ENCODE measurements at places on chromosomes 13 and 19.

DNA sequence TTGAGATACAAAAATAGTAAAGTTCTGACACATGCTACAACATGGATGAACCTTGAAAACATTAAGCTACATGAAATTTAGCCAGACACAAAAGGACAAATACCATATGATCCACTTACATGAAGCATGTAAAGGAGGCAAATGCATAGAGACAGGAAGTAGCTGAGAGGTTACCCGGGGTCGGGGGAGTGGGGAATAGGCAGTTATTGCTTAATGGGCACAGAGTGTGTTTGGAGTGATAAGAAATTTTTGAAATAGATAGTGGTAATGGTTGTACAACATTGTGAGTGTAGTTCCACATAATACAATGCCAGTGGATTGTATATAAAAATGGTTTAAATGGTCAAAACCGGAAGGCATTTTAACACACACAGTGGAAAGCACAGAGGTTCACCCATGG lies 4.3 kb downstream of the N4BP2L1 start:
- DNase-seq: no peak

- no peak for DNase-seq
Observed at GRCh38 chr19:10720607-10721125, 2.8 kb downstream of the DNM2 start.

GRCh38 chr13:97139691-97140090 lies 82.4 kb upstream of the MBNL2 start:
- DNase-seq: no peak

DNA sequence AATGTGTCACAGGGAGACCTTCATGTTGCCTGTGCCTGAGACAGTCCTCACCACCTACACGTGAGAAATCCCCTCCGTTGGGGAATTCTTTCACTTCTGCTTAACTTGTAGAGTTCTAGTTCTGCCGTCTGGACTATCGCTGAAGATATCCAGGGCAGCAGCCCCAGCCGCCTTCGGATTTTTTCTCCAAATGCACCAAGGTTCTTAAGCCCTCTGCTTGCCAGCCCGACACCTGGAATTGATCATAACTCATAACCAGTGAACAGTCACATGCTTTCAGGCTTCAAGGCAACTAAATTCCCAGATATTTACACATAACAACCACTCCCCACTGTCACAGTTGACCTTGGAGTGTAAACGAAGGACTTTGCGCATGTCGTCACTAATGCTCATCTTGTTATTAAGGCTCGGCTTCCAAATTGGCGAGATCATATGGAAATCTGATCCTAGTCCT lies 114.4 kb downstream of the RAB20 start:
- DNase-seq: no peak

DNA sequence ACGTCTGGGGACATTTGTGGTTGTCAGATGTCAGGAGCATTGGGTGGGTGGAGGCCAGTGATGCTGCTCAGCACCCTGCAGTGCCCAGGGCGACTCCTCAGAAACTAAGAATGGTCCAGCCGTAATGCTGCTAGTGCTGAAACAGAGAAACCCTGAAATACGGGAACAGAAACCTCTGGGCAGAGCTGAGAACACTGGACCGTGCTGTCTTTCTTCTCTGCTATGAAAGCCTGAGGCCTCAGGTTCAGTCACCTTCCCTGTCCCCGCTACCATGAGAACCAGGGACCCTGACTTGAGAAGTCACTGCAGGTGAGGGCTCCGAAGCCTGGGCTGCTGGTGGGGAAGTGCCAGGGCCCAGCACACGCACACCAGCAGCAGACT lies 13.4 kb downstream of the CAPS start:
- DNase-seq: peak; percentile 64

DNA sequence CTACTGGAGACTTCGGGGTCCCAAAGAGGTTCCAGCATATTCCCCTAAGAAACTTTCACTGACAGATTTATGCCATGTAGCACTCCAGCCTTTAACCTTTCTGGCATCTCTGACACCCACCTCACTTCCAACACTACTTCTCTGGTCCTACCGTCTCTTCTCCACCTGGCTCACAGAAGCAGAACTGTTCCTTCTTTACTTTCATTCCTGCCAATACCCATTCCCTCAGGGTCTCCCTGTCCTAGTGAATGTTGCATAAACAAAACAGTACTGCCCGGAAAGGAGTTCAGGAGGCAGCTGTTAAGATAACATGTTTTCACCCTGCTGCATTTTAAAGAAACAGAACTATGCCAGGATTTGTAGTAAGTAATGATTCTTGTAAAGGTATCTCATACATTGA lies 136.0 kb upstream of the MIR17HG start:
- DNase-seq: no peak

DNA sequence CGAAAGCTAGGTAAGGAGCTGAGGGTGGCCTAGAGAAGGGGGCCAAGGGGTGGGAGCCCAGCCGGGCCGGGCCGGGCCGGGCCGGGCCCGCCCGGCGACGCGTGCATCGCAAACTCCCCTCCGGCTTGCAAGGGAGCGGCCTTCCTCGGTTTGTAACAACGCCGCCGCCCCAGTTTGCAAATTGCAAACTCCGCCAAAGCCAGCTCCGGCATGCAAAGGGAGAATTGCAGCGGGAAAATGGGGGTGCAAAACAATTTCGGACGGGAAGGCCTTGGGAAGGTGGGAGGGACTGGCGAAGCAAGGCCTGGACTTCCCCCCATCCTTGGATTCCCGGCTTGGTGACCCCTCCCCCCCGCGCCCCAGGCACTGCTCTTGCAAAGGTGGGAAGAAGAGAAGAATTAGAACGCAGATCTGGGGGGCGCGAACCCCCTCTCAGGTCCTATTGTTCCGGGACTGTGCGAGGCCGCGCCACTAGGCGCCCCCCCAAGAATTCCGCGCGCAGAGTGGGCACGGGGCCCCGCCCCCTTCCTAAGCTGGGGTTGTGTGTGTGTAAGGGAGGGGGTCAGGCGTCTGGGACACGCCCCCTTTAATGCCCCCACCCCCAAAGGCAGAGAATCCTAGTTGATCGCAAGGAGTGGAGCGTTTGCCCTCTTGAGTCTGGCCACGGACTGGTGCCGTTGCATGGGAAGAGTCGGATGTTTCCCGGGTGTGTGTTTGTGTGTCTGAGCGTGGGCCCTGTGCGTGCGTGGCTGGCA lies 926 bp downstream of the PRR12 start:
- DNase-seq: peak; percentile 70

DNA sequence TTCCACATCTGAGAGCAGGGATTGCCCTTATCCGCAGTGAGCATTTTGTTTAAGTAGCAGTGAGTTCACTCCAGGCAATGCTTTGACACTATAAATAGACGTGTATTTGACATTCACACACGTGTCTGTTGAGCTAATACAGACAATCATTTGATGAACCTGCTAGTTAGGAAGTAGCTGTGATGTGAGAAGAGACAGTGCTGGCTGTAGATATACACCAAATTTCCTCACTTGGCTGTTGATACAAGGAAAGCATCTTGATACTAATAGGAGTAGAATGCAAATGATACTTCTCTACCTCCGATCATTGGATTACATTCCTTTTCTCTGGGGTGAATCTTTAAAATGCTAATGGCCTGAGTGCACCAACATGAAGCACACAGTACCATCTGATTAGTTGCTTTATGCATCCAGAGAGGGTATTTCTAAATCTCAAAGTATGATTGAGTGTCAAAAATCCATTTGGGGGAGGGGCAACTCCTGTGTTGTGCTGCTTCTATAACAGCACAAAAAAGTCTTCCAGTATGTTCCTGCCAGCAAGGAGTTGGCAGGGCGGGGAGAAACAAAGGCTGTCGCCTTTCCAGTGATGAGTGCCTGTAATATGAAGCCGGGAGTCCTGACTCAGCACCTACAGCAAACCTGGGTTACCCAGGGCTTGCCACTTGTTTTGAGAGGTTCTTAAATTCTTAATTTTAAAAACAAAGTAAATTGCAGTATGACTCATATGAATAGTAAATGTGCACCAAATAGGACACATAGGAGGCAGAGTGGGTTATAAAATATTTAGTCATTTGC lies 7.0 kb downstream of the CUL4A start:
- DNase-seq: no peak

- DNase-seq: no peak
Observed at GRCh38 chr13:113980489-113981064, 6.7 kb upstream of the C13orf46 start.

- DNase-seq: no peak
Observed at GRCh38 chr13:114077933-114078325, 54.5 kb downstream of the RASA3 start.

- no peak for DNase-seq
Observed at GRCh38 chr13:64928696-64929499, 2301.2 kb downstream of the PCDH9 start.

DNA sequence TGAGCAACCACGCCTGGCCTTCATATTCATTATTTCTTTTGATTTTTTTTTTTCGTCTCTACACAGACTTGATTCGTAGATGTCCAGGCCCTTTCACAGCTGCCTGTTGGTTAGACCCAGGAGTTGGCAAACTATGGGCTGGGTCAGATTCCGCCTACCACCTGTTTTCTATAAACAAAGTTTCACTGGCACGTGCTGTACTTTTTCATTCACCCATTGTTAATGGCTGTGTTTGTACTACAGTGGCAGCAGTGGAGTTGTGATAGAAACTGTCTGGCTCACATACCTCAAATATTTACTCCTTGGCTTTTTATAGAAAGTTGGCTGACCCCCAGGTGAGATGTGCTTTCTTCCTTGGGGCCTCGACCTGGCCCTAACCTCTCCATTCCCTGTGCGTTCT lies 72.9 kb upstream of the TEX29 start:
- no peak for DNase-seq

- DNase-seq: no peak
Observed at GRCh38 chr13:91934354-91934753, 535.9 kb downstream of the GPC5 start.

- DNase-seq: no peak
Observed at GRCh38 chr19:31448221-31448657, 99.0 kb upstream of the TSHZ3 start.

- no peak for DNase-seq
Observed at GRCh38 chr13:113650731-113651148, 7.3 kb downstream of the ATP4B start.

DNA sequence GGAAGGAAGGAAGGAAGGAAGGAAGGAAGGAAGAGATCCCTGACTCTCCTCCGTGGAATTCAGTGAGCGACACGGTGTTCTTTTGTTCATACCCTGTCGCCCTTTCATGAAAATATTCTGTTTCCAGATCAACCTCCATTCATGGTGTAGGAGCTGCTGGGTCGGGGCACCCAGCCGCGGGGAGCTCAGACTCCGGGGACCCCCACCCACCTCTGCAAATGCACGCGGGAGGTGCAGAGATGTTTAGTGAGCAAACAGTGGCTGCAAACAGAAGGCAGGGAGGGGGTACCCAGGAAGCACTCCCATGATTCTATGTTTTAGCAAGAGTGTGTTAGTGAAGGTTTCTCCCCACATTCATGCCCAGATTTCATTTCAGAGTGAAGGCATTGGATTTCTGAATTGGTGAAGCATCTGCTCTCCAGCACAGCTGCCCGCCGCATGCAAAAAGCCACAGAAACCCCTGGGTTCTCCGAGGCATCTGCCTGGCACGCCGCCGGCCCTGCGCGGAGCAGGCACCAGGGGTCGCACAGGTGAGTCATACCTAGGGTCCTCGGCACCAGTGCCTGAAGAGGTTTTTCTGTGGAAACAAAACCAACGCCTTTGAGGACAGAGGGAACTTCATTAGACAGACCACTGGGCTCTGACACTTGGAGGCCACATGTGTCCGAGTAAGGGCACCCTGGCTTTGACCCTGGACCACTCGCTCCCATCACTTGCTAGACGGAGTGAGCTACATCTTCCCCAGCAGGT lies 80.6 kb downstream of the ZNF557 start:
- no peak for DNase-seq

DNA sequence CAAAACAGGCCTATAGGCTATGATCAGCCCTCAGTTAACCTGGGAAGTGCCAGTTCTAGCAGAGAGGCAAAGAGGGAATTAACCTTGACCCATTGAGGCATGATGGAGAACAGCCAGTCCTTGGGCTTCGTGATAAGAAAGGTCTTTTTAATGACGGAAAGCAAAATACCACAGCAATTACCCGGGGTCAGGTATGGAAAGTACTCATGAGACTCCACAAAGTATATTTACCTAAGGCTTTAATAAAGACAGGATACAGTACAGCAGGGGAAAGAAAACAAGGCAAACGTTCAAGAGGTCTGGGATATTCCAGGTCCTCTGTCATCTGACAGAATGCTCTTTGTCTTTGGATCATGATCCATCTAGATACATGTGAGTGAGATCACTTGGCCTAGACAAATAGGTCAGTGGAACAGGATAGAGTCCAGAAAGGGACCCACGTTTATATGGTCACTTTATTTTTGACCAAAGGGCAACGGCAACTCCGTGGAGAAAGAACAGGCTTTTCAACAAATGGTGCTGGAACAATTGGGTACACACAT lies 52.2 kb downstream of the WDFY2 start:
- DNase-seq: no peak

DNA sequence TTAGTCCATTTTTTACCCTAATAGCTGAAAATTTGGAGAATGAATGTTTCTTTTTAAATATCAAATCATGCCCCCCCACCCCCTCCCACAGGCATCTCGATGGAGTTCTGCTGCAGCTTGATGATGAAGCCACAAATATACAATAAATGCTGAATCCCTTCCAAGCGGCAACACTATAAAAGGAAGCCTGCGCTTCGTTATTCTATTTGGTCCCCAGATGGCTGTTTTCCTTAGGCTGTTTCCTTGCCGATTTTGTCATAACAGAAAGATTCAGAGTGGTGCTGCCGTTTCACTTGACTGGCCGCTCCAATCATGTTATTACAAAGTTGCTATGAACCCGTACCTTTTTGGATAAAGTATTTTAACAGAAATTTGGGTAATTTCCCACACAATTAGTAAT lies 79.5 kb downstream of the MYO16 start:
- DNase-seq: no peak
